ENCODE measurements at places on chromosomes 1 and 21. TPM values are rescaled to one million over a fixed set of nuclear protein-coding genes. Genes with fewer than 3 reads are reported as not detected.

GRCh38 chr1:832136-832535, 91.6 kb upstream of the SAMD11 start:
- no peak for DNase-seq

DNA sequence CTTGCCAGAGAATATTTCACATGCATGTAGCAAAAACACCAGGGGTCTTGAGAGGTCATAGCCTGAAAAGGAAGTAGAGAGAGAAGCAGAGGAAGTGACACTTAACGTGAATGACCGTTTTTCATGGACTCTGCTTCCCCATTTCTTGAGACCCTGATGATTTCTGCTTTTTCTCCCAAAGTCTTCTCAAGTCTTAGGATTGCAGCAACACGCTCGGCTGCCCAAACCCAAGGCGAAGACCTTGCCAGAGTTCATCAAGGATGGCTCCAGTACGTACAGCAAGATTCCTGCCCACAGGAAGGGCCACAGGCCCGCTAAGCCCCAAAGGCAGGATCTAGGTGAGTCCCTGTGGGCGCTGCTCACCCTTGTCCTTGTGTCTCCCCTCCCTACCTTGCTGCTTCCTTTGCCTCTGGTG, 12.8 kb downstream of the THEMIS2 start:
- DNase-seq = no peak

- no peak for DNase-seq
These were observed 110.4 kb downstream of the RNF220 start for GRCh38 chr1:44515416-44515815.

DNA sequence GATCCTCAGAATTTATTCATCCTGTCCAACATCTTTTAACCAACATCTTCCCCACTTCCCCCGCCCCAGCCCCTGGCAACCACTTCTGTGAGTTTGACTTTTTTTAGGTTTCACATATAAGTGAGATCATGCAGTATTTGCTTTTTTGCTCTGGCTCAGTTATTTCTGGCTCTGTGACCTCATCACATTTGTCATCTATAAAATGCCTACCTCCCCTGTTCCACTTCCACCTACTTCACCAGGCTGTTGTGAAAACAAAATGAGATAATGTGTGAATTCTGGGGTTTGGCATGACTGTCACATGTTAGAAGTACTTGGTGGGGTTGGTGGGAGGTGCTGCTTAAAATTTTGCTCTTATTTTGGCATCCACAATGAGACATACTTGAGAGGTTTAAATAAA, 18.4 kb downstream of the HHAT start:
- no peak for DNase-seq

GRCh38 chr1:208207388-208208131, 36.6 kb downstream of the PLXNA2 start:
- DNase-seq = peak; percentile 75

DNA sequence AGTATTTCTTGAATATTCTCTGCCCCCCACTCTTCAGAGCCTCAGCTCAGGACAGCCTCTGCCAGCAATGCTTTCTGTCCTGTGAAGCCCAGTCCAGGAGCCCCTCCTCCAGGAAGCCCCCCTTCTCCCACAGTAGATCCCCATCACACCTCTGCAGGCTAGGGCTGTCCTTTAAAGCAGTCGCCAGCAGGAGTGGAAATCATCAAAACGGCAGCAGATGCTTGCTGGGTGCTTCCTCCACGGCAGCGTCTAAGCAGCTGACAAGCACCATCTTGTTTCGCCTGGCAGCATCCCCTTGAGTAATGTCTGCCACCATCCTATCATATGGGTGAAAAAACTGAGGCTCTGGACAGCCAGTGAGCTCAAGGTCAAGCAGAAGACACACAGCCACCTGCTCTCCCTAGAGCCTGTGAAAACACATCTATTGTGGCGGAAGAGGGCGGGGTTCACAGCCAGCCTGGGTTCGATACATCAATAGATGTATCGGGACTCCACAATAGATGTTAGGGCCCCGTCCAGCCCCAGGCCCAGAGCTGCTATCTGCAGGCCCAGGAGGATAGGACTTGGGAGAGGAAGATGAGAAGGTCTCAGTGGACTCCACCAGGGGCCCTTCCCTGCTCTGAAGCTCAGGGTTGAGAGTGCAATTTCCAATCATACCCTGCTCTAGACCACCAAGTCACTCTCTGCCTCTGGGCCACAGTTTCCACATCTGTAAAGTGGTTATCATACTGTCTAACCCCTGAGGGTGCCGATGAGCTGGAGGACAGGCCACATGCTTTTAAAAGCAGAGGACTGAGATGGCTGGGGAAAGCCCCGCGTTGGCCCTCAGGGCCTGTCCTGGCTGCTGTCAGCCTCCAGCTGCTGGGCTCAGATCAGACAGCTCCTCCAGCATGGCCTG, 17.5 kb downstream of the RUNX3 start:
- DNase-seq = no peak

DNA sequence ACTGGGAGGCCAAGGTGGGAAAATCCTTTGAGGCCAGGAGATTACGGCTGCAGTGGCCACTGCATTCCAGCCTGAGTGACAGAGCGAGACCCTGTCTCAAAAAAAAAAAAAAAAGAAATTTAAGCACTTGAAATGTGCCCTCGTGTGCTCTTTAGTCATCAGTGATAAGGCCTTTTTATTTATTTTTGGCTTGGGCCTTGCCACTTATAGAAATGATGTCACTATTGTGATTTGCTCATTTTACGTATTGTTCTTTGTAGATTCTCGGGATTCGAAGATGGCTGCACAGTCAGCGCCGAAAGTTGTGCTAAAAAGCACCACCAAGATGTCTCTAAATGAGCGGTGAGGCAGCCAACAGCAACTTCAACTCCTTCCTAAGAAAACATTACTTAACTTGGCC, 2.4 kb downstream of the CHTOP start:
- no peak for DNase-seq

DNA sequence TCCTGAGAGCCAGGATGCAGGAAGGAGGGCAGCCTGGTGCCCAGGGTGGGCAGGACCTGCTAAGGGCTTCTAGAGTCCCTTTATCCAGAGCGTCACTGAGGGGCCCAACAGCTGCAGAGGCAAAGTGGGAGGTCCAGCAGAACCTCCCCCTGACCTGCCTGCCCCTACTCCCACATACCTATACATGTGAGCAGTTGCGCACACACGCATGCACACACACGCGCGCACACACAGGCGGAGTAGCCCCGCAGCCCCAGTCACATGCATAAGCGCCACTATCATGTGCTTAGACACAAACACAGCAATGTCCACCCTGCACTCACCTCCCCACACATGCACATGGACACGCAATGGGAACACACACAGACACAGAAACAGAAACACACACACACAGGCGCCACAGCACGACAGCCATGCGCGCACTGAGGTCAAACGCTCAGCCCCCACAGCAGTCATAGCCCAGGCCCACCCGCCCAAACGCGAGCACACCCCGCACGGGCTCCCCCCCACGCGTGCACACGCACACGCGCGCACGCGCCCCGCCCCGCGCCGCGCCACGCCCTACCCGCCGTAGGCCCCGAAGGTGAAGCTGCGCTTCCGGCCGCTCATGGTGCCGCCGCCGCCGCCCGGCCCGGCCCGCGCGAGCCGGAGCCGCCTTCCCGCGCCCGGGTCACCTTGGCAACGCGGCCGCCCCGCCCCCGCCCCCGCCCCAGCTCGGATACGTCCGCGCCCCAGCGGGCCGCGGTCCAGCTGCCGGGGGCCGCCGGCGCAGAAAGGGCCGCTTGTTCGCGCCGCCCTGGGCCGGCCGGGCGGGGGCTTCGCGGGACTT, 17.7 kb downstream of the RAP1GAP start:
- DNase-seq = no peak

GRCh38 chr1:206435445-206435844, 34.8 kb upstream of the IKBKE start:
- DNase-seq = no peak

- DNase-seq = no peak
These were observed 635 bp upstream of the APH1A start for GRCh38 chr1:150269451-150269850.

GRCh38 chr1:9376430-9376829, 83.7 kb downstream of the SPSB1 start:
- DNase-seq = no peak

DNA sequence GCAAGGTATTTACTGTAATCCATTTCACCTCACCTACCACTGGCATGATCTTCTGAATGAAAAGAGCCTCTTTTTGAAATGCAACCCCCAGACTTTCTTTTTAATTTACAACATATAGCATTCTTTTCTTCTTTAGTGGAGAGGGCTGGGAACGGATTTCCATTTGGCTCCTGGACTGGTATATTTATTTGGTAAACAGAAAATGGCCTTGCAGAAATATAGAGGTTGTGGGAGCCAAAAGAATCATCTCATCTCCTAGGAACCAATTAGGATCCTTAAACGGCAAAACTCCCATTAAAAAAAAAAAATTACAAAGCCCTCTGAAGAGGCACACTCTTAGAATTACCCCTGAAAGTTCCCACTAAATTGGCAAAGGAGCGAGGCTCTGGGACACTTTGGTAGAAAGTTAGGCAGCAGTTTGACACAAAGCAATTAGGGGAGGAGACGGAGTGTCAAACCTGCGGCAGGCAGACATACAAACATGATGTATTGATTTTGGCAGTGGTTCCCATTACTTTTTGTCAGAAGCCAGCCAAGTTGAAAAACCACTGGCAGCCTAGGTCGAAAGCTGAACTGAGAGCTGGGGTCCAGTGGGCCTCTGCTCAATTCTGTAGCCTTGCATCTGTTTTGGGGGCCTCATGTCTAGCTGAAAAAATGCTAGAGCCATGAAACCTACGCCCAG, 135.1 kb upstream of the MAGI3 start:
- no peak for DNase-seq

DNA sequence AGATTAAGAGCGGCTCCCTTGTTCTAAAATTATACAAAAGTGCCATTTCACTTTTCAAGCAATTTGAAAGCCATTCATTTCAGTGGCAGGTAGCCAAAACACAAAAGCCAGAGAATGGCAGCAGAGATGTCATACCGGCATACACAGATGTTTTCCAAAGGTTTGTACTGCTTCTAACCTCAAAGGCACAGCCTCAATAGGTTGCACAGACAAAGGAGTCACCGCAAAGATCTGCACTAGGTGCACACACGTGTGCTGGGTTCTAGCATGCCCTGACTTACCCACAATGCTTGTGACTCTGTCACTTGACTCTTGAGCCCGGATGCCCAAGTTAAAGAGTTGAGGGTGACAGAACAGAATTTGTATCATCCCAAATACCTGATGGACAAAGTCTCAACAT, 448.9 kb upstream of the ADGRL2 start:
- DNase-seq = no peak

- no peak for DNase-seq
These were observed 3.6 kb downstream of the OSBPL9 start for GRCh38 chr1:51620470-51620869.

DNA sequence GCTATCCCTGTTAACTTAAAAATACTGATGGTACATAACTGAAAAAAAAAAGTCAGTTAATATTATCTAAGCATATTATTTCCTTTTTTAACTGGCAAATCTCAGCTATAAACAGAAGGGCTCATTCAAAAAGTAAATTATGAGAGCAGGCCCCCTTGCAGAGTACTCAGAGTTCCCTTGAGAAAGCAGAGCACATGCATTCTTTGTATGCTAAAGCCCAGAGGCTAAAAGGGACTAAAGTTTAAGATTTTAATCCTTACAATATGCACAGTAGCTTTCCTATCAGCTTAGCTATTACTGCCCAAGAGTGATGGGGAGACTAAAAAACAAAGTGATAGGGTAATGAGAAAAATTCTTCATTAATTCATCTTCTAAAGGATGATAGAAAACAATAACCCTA, 18.5 kb downstream of the SLC16A1 start:
- no peak for DNase-seq

DNA sequence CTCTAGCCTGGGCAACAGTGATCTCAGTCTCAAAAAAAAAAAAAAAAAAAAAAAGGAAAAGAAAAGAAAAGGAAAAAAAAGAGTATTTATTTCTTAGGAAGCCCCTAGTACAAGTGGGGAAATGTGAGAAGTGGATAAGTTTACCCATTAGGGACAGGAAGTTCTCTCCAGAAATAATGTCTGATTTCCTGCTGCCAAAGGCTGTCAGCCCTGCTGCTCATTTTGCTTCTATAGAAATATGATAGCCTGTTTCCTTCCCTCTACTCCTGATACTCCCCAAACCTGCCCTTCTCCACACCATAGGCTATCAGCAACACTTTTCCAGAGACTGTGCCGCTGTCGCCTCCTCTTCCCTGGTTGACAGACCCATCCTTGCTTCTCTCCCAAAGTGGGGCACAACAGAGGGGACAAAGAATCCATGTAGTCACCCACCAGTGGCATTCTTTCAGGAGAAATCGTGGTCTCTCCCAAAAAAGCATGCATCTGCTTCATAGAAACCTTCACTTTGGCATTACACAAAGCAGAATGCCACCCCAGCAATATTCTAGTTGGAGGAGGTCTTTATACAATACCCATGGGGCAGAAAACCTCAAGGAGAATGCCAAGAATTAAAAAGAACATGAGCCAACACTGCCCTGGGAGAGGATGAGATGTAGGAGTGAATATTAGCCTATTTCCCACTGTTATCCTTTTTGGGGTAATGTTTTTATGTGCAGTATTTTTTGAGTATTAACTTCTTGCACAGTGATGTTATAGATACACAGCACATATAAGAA, 166.3 kb upstream of the NR5A2 start:
- no peak for DNase-seq

- no peak for DNase-seq
These were observed 168.1 kb upstream of the CHRM3 start for GRCh38 chr1:239218301-239218700.

SLC1A7 gene
- total RNA-seq = 0.19 TPM

SPRR2B gene
- total RNA-seq = not detected

AGMAT gene
- not detected for total RNA-seq

GJB3 gene
- not detected for total RNA-seq

TCHHL1 gene
- total RNA-seq = not detected

NPHS2 gene
- not detected for total RNA-seq

METTL18 gene
- 5.7 TPM for total RNA-seq

CCDC30 gene
- total RNA-seq = 2.1 TPM

SLAMF7 gene
- total RNA-seq = 0.17 TPM

LMO4 gene
- total RNA-seq = 52.4 TPM

CYP4A11 gene
- total RNA-seq = not detected

All from heart right ventricle (tissue), 16 donors.